Mammary epithelial cell (primary cell): ENCODE measurements at places on chromosomes 3 and 15.
A peak's percentile ranks its signal among the peaks of the same experiment; 100 is the strongest.

GRCh38 chr3:177420651-177421480, 223.6 kb upstream of the TBL1XR1 start:
- DNase-seq, result no peak

- peak; percentile 97 for DNase-seq
Measured at GRCh38 chr3:185807445-185808068, 17.3 kb downstream of the IGF2BP2 start.

DNA sequence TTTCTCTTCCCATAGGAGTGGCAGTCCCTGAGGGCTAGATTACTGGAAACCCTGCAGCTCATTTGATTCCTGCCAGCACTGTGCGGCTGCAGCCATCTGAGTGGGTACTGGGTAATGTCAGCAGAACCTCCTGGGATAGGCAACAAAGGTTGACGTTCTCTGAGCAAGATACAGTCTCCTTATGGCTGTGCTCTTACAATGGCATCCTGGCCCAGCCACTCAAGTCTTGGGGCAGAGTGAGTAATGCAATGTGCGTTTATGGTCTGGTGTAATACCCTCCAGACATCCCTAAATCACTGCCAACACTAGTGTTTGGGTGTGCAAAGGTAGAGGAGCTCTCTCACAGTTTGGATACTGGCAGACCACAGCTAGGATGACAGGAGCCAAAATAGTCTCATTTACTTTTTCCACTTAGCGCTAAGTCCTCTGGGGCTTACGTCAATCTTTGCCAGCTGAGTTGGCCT, 775.8 kb downstream of the ZNF385D start:
- DNase-seq, result no peak

GRCh38 chr3:186083746-186084145, 25.1 kb downstream of the ETV5 start:
- DNase-seq, result no peak

DNA sequence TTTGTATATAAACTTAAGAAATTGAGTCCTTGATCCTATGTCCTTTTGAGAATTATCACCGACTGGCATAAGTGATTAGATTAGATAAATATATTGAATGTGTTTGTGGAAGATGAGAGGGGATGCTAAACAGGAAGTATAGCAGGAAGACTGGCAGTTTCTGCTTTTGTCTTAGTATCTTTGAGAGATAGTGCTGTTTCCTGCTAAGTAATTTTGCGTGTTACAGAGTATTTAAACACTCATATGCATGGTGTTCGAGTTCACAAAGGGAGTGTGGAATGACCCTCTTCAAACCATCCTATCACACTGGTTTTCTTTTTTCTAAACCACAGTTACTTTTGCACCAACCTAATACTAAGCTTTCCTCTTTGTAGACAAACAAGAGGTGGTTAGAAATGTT, 106.0 kb downstream of the KLHL25 start:
- no peak for DNase-seq

GRCh38 chr3:126490619-126491018, 14.9 kb upstream of the ZXDC start:
- no peak for DNase-seq

- DNase-seq, result peak; percentile 14
Measured at GRCh38 chr3:37907906-37908305, 46.2 kb downstream of the CTDSPL start.

- DNase-seq, result no peak
Measured at GRCh38 chr15:65333148-65333820, 28.8 kb downstream of the RNU5B-1 start.

GRCh38 chr15:61195116-61196002, 33.7 kb downstream of the RORA start:
- DNase-seq, result peak; percentile 17

- DNase-seq, result peak; percentile 27
Measured at GRCh38 chr3:43894176-43895049, 203.7 kb downstream of the ABHD5 start.

DNA sequence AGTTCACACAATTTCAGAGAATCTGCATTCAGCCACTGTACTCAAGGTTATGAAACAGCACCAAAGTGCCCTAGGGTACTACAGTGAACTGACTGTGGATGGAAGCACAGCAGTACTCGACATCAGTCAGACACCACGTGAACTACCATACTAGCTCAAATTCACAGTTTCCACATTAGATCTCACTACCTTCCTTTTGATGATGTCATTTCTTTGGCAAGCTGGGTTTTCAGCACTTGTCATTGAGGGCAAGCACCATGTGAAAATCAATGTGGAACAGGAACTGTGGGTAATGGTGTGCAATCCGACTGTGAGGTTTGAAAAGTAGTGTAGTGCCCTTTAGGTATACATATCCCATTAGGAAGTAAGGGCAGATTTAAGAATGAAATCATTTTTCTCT, 110.5 kb upstream of the BFSP2 start:
- no peak for DNase-seq

DNA sequence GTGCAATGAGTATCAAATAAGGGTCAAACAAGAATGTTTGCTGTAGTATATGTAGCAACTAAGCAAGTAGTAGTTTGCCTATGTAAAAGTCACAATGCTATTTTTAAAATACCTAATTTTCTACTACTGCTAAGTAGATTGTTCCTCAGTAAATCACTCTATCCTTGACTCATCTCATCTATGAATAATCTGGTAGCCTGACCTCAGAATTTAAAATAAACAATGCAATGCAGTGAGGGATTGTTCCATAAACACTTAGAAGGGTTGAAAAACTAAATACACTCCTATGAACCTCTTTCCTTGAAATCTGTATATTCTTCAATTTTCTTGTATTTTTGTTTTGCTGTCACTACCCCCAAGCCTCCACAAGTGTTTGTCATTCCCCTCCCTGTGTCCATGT, 253.3 kb downstream of the TBC1D5 start:
- DNase-seq, result peak; percentile 55

- no peak for DNase-seq
Measured at GRCh38 chr3:192121923-192122322, 605.4 kb downstream of the FGF12 start.

DNA sequence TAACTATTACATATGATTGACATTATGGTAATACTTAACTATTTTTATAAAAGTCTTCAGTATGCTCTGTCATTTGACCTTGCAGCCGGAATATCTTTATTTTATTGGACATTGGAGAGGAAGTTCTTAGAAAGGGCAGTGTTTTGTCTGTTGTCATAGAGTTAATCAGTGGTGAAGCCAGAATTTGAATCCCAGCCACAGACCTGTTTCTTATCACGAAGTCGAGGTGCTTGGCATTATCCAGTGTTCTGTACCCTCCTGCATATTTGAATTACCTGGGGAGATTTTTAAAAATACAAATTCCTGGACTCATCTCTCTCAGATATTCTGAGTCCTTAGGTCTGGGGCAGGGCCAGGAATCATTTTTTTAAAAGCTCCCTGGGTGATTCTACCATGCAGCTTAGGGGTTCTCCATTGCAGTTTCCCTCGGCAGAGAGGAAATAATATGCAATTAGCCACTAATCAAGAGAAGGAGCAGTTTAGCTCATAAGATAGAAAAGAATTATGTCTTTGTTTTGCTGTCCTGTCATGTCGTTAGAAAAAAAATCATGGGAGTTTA, 195.6 kb upstream of the CFAP20DC start:
- DNase-seq, result no peak

DNA sequence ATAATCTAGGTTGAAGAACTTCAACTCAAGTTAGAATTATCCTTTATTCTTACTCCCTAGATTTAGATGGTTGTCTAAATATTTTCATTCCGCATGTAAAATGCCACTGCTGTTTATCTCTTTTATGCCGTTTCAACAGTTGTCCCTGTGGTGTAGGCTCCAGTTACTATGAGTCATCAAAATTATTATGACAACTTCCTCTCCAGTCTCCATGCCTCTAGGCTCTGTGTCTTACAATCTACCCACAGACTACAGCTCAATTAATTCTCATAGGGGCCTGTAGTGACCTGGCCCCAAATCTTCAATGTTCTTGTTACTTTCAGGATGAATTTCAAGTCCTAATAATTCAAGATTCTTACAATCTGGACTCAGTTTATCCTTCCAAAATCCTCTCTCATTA, 105.8 kb upstream of the UNC13C start:
- peak; percentile 16 for DNase-seq

- peak; percentile 23 for DNase-seq
Measured at GRCh38 chr3:78139166-78139565, 1099.3 kb downstream of the ROBO2 start.

- DNase-seq, result no peak
Measured at GRCh38 chr3:191873736-191874135, 412.8 kb downstream of the PYDC2 start.

DNA sequence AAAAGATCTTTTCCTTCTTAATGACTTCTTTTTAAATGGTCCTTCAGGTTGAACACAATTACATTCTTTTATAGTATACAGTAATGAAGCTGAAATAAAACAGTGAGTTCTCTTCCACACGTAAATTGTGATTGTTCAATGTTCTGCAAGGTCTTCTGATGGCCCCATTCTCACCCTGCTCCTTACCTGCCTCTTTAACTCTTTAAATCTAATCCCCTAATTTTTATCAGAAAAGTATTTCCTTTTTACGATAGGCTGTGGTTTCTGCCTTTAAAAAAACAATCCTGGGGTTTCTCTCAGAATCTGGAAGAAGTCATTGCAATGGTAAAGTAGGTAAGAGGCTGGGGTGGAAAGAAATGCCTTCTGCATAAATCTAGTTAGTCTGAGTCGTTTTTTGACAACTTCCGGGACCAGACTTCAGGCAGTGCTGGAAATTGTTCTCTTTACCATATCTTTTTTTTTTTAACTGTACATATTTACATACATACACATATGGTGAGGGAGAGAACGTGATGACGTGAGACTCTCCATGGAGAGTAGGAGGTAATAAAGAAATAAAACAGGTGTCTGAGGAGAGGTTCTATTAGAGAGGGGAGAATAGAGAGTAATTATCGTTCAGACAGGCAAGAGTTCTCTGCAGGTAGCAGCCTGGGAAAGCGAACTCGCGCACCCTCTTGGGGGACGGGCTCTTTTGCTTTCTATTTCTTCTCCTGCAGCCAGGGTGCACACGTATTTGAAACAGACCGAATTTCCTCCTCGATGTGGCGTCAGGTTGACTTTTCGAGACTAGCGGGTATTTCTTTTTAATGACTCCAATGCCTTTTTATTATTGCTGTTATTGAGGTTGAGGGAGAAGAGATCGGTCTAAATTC, at the start of gene SIDT1:
Gene SIDT1, plus strand, starts transcription at position 730 of the 872 bp plus-strand sequence. CDS start 467 bp downstream, outside the sequence.
- peak; percentile 32 for DNase-seq

DNA sequence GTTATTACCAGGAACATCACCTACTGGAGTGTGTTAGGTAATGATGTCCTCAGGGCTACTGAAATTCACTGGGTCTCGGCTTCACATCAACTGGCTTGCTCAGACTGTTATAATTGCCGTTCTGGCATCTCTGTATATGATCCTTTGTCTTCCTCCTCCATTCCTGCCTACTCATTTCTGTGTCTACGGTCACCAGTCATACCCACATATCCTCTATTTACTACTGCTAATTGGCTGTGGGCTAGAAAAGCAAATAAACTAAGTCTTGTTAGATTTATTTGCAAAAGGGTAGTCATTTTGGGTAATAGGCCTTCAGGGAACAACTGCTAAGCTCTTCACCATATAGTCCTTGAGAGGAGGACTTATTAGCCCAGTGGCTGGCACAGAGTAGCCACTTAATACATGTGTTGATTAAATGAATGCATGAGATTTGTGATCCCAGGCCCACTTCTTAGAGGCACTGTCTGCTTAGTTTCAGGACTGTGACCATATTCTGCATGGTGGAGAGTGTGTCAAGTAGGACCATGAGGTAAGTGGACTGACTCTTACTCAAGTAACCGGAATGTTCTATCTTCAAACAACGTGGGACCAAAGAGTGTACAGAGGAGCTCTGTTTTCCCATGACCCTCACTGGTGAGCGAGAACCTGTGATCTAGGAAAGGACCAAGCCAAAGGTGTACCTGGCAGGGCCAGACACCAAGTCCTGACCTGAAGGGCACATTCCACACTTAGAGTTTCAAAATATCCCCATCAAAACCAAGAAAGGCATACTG, 13.2 kb downstream of the ZDHHC3 start:
- peak; percentile 70 for DNase-seq

GRCh38 chr3:42190701-42191442, 75.1 kb downstream of the CCK start:
- DNase-seq, result peak; percentile 51

DNA sequence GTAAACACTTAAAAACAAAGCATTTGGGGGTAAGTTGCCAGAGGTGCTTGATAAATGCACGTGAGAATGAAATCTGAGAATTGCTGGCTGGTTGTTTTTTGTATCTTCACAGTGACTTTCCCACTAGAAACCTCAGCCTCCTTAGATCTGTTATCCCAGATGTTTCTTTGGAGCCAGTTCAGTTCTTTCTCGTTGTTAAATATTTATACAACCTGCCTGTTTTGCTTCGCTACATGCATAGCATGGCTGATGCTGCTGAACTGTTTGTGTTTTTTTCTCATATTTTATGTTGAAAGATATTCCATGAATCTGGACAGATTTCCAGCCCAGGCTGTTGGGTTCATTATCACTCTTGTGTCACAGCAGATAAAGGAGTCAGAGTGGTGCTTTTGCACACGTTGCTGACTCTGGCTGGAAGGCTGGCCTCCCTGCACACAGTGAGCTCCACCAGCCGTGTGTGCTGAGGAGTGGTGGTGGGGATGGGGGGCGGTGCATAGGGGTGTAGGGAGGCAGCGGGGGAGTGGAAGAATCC, 80.2 kb downstream of the ARNT2 start:
- DNase-seq, result no peak

- no peak for DNase-seq
Measured at GRCh38 chr15:58528188-58528870, 96.5 kb downstream of the LIPC start.

- no peak for DNase-seq
Measured at GRCh38 chr3:48232232-48232631, 8.7 kb upstream of the ZNF589 start.

- DNase-seq, result no peak
Measured at GRCh38 chr3:16884084-16884747, 539 bp upstream of the PLCL2 start.

GRCh38 chr3:84522893-84523292, 435.9 kb upstream of the CADM2 start:
- no peak for DNase-seq

DNA sequence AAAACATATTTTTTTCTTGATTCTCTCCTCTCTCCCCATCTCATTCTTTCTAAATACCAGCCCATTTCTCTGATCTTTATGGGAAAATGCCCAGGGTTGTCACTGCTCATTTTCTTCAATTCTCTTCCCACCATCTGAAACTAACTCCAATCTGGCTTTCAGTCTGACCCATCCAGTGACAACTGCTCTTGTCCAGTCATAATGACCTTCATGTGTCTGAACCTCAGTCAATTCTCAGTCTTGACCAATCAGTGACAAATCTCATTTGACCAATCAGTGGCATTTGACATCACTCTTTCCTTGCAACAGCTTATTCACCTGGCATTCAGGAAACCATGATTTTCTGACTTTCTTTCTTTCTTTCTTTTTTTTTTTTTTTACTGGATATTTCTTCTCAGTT, 15.1 kb downstream of the VEPH1 start:
- DNase-seq, result no peak

DNA sequence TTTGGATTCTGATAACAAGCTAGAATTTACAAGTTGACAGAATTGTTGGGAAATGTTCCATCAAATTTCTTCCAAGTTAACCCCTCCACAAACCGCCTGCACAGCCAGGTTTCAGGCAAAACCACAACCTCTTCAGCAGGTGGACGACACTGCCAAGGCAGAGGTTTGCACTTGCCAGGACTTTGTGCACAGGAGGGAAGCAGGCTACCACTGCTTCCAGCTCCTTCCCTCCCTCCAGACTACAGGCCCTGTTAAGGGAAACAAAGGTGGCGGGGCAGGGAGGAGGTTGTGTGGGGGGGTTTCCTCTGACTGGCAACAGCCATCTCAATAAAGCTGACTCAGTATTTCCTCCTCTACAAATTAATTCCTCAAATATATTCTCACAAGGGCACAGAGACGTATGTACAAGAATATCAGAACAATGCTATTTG, 42.2 kb downstream of the TBC1D2B start:
- DNase-seq, result no peak
